HT-29 (cell line): ENCODE measurements at places on chromosomes 3 and 15. TPM values are rescaled to one million over a fixed set of nuclear protein-coding genes. Genes with fewer than 3 reads are reported as not detected.
A peak's percentile ranks its signal among the peaks of the same experiment; 100 is the strongest.

C3orf85 gene
- 0.46 TPM in 1 of 2 replicates, not detected in the other for total RNA-seq

LTF gene
- 0.03 and 1.1 TPM in 2 replicates for total RNA-seq

CHRD gene
- total RNA-seq: 3.4 and 5.2 TPM in 2 replicates

IL17RD gene
- total RNA-seq: 0.10 and 0.13 TPM in 2 replicates

SH2D7 gene
- total RNA-seq: 0.05 TPM in 1 of 2 replicates, not detected in the other

DUOX1 gene
- total RNA-seq: 1.5 and 3.1 TPM in 2 replicates

VPS8 gene
- 9.1 and 11.7 TPM in 2 replicates for total RNA-seq

SI gene
- 0.20 and 0.55 TPM in 2 replicates for total RNA-seq

CILP gene
- 0.03 TPM in 1 of 2 replicates, not detected in the other for total RNA-seq

DNA sequence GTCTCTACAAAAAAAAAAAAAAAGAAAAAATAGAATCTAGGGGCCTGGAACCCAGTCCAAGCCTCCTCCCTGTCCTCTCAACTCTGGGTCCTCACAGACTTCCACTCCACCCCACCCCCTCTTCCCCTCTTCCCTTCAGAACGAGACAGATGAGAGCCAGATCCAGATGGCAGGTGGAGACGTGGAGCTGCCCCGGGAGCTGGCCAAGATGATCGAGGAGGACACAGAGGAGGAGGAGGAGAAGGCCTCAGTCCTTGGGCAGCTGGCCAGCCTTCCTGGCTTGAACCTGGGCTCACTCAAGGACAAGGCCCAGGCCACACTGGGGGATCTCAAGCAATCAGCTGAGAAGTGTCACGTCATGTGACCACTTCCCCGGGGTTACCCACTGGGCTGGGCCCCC is 3.6 kb downstream of the CPLX3 start:
- DNase-seq: no peak

DNA sequence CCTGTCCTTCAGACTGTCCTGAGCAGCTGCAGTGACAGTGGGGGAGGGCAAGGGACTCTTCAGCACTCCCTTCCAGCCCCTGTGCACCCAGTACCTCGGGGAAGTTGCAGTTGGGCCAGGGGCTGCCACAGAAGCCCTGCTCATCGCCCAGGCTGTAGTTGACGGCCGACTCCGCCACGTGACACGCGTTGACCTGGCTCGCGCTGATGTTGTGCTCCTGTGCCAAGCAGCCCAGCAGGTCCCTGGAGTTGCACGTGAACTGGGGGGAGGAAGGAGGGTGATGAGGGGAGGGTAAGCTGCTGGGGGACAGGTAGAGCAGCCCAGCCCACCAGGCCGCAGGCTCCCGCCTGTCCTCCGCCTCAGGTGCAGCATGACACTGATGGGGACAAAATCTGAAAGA is 101.2 kb downstream of the SEC22A start:
- DNase-seq: no peak

DNA sequence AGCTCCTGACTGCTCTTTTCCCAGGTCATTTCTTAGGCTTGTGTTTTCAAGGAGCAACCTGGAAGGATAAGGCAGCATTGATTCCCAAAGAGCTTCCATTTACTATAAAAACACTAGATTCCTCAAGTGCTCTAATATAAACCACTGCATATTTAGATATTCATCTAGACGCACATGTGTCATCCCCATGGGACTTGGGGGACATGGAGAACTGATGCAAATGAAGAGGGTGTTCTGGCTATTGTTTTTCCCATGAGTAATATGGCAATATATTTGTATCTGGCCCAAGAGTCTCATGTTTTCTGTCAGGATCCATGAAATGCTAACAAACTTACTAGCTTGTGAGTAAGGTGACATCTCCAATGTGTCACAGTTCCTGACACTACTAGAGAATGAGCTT is 31.3 kb downstream of the HACD2 start:
- no peak for DNase-seq

DNA sequence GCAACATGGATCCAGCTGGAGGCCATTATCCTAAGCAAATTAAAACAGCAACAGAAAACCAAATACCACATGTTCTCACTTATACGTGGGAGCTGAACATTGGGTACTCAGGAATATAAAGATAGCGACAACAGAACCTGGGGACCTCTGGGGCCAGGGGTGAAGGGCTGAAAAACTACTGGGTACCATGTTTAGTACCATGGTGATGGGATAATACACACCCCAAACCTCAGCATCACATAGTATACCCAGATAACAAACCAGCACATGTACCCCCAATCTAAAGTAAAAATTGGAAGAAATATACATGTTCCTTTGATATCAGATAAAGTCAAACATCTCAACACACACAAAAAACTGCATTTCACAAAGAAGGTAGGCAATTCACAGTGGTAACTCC is 876.2 kb downstream of the TBL1XR1 start:
- no peak for DNase-seq

GRCh38 chr3:53834429-53835095 is 11.7 kb downstream of the CHDH start:
- no peak for DNase-seq

GRCh38 chr3:26068890-26069289 is 279.0 kb downstream of the OXSM start:
- no peak for DNase-seq

DNA sequence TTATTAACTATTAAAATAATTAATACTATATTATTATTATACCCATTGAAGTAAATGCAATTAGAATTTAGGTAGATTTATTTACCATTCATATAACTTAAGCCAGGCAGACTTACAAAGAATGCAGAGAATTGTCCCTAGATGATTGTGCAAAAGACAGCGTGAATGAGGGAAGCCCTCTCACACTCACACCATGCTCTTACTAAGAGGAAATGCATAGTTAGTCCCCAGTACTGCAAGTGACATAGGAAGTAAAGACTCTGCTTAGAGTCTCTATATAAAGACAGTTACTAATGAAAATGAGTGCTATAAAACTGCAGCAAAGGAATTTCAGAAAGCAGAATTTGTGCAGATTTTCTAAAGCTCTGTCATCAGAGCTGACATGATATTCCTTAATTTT is 270.4 kb downstream of the ZBBX start:
- DNase-seq: no peak

GRCh38 chr15:55993111-55993803 is at the start of gene NEDD4:
Gene NEDD4 (minus strand): TSS chr15:55993612. CDS start chr15:55993555, 57 bp downstream.
- peak; percentile 88 for DNase-seq

- DNase-seq: no peak
These were observed 455.9 kb upstream of the NR2F2 start for GRCh38 chr15:95874637-95875036.

DNA sequence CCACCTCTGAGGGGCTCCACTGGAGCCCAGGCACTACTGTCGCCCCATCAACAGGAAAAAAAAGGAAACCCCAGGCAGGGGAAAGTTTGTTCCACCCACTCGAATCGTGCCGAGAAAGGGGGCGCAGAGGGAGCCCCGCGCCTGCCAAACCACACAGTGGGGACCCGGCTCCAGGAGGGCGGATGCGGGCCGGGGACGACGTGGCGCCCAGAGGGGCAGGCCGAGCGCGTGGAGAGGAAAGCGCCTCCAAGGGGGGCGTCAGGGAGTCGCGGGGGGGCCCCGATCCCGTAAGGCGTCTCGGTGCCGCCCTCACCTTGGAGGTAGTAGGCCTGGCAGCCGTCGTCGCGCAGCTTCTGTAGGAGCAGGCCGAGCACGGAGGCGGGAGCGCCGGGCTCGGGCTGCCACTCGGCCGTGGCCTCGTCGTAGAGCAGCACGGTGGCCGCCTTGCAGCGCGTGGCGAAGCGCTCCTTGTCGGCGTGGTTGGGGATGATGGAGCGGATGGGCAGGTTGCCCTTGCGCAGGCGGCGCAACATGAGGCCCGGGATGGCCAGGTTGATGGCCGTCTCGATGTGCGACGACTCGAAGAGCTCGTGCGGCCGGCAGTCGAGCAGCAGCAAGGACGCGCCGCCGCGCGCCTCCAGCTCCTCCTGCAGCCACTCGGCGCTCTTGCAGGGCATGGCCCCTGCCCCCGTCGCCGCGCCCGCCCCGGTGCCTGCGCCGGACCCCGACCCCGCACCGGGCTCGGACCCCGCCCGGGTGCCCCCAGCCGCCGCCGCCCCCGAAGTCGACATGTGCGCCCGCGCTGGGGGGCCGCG is 627 bp downstream of the DUSP7 start:
- DNase-seq: peak; percentile 51

GRCh38 chr15:90187257-90187868 is 13.8 kb upstream of the SEMA4B start:
- DNase-seq: no peak

GRCh38 chr15:74174958-74175253 is 1.4 kb downstream of the ISLR start:
- DNase-seq: no peak

GRCh38 chr3:72021531-72021930 is 236.6 kb upstream of the PROK2 start:
- DNase-seq: no peak

GRCh38 chr3:131605916-131606315 is 103.1 kb upstream of the MRPL3 start:
- no peak for DNase-seq

DNA sequence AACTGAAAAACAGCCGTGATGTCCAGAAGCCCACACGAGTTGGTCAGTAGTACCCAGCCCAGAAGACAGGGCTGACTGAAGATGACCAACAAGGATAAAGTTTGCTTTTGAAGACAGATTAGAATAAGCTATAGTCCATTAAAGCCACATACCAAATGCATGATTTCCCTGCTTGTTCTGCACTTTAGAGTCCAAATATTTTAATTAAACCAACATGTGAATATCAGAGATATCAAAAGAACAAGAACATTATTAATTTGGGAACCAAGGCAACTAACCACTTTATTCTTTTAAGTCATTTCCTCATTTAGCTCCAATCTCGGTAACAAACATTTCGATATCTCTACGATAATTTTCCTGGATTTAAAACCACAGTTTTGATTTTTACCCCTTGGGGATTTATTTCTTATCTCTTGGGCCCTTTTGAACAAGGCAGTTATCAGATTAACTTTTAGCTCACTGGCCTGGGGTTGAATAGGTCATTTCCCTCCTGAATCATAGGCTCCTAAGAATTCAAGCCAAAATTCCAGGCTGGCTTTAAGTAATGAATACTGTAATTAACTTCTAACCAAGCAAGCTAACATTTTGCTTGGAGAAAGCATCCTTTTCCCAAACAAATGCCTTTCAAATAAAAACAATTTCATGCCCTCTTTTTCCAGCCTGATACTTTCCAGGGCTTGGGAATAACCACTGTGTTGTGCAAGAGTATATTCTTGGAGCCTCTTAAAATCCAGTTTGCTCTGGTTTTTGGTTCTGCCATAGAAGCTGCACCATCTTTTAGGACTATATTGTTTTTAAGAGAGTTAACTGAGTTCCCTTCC is 102.9 kb upstream of the NR2E3 start:
- no peak for DNase-seq

DNA sequence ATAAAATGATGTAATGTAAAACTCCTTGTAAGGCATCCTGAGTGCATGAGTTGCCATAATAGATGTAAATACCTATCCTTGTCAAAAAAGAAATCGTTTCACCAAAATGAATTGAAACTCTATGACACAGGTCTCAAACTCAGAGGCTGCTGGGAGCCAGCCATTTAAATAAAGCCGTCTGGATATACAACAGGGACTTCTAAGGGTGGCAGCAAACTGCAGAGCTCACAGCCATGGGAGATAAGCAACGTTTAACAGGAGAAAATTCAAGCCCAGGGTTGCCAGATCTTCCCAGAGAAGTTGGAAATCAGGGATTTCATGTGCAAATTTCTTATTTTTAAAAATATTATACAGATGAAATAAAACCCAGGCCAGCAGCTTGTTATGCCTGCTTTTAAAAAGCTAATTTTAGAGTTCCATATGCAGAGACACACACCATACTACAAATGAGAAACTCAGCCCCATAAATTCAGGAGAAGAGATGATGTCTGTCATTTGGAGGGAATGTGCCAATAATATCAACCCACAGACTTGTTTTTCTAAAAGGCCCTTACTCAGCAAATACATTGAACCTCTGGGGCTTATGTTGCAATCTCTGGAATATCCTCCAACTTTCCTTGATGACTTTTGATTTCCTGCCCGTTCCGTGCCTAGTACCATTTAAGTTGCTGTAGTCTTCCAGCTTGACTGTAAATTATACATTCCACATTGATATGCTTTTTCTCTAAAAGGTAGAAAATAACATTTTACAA is 75.6 kb downstream of the AQP9 start:
- DNase-seq: no peak

DNA sequence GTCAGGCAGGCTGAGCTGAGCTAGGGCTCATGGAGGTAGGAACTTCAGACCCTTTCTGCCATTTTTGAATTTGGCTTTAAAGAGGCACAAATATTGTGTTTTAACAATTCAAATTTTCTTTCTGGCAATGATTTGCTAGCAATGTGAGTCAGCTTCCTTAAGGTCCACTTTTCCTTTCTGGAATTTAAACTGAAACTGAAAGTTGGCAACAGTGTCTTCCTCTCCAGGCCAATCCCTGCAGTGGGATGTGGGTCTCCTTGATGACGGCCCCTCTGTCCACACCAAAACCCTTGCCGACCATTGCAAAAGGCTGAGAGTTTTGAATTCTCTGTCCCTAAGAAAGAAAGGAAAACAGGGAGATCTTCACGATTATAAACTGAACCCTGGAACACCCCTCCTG is 27.1 kb downstream of the RPSA start:
- no peak for DNase-seq

- no peak for DNase-seq
These were observed 108.4 kb downstream of the CORO2B start for GRCh38 chr15:68687136-68687735.

DNA sequence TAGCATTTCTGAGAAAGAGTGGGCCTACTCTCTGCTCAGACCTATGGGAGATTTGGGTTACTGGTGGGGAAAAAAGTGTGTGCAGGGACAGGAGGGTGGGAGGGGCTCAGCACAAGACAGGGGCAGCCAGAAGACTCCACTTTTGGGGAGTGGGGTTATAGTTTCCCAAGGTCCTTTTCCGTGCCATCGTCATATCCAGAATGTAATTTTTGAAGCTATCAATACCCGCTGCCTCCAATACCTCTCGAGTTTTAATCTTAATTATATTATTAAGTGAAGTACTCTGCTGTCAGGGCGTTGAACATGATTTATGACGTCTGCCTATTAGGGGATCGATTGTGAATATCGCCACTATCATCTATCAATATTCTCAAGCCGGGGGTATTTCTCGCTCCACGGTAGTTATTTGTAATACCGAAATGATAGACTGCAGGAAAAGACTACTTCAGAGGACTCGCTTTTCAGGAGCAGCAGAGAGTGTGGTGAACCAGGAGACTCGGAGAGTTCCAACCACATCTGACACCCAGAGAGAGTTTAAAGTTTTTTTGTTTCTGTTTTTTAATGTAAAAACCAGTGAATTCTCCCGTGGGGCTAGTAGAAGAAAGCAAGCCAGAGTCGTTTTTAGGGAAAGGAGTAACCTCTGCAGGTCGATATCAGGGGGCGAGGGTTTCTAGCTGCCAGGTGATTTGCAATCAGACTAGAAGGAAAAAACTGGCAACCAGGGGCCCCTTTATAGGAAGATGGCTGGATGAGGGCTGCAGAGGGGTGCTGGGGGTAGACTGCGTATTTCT is 20.6 kb downstream of the NR2F2 start:
- no peak for DNase-seq

- no peak for DNase-seq
These were observed 85.0 kb downstream of the OSBPL10 start for GRCh38 chr3:31896026-31896425.

DNA sequence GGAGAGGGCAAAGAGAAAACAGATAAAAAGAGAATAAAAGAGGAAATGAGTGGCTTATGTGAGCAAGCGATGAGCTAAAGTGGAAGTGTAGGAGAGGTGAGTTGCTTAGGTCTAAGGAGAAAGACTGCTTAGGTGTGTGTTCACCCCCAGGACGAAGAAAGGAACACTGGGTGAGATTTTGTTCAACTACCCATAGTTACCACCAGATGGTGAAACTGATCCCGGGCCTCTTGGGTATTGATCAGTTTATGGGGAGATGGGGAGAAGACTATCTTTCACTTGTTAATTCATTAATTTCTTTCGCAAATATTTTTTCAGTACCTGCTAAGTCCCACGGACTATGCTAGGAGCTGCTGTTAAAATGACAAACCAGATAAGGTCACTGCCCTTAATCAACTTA is 33.9 kb downstream of the GAP43 start:
- no peak for DNase-seq
